ENCODE measurements at places on chromosomes 6 and 20. TPM values are rescaled to one million over a fixed set of nuclear protein-coding genes. Genes with fewer than 3 reads are reported as not detected.

- no peaks in the 10 kb centered on the region for H3K27me3 ChIP-seq
- no peaks in the 10 kb centered on the region for H3K4me1 ChIP-seq
- H3K36me3 ChIP-seq: no peaks in the 10 kb centered on the region
- no peak for DNase-seq
- H3K27ac ChIP-seq: no peak overlapping the region
- no peak overlapping the region for H3K4me3 ChIP-seq
Observed at GRCh38 chr20:62755817-62756724, 40.2 kb upstream of the MRGBP start.

GRCh38 chr20:53312957-53313356 is 280.7 kb downstream of the ZNF217 start:
- H3K36me3 ChIP-seq: no peaks in the 10 kb centered on the region
- no peaks in the 10 kb centered on the region for H3K4me1 ChIP-seq
- H3K27ac ChIP-seq: no peak overlapping the region
- no peak for DNase-seq
- no peak overlapping the region for H3K4me3 ChIP-seq

DNA sequence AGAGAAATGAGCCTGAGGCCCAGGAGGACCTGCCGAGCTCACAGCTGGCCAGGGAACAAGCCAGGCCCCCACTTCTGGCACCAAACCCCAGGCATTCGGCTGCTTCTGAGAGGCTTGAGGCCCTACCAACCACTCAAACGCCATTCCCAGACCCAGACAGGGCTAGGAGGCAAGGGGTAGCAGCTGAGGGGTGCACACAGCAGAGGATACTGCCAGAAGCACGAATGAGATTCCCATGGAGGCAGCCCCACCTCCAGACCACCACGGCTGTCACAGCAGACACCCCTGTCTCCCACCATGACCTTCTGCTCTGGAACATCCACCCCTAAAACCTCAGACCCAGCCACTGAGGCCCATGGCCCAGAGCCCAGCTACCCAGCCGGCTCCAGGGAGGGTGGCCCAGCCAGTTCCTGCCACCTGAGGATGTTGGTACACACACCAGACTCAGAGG is 36.1 kb downstream of the NTSR1 start:
- no peak for DNase-seq
- no peak overlapping the region for H3K4me3 ChIP-seq
- peaks cover 33% of the 10 kb centered on the region for H3K4me1 ChIP-seq
- no peaks in the 10 kb centered on the region for H3K27me3 ChIP-seq

NHLRC1 gene
- 0.68 TPM for total RNA-seq

DNA sequence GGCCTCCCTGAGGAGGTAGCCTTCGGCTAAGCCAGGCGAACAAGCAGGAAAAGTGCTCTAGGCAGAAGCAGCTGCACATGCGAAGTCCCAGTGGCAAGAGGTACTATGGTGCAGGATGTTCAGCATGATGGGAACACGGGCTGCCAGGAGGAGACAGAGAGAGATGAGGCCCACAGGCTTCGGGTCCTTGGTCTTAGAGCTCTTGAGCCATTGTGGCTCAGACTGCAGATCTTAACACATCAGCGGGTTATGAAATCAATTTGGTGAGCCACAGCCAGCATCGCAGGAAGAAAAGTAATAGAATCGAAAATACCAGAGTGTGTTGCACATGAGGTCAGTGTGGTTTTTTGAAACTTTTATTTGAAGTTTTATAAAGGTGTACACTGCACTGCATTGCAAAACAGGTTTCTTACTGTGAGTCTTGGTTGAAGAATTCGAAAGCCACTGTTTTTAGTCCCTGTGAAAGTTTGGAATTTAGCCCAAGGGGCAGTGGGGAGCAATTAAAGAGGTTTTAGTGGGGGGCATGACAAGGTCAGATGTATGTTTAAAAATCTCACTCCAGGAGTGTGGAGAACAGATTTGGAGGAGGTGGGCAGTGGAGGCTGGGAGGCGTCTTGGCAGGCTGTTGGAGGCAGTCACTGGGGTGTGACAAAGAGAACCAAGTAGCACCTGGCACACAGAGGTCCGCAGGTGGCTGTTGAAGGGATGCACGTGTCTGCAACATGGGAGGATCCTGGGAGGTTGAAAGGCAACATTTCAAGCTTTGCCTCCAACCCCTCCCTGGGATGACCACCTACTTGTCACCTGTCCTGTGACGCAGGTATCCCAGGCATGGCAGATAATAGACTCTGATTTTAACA is 69.3 kb downstream of the EYA2 start:
- H3K4me3 ChIP-seq: no peak overlapping the region
- H3K27ac ChIP-seq: no peak overlapping the region
- no peaks in the 10 kb centered on the region for H3K27me3 ChIP-seq
- no peak for DNase-seq

All from natural killer cell (primary cell).